Stimulated activated CD8-positive, alpha-beta memory T cell treated with anti-CD3 and anti-CD28 coated beads, Interleukin-4, amount 100 ng/mL, for 1 hour (primary cell): ENCODE measurements at places on chromosomes 3 and 15.

GRCh38 chr3:37812499-37812896, 49.2 kb upstream of the CTDSPL start:
- no peak for DNase-seq

DNA sequence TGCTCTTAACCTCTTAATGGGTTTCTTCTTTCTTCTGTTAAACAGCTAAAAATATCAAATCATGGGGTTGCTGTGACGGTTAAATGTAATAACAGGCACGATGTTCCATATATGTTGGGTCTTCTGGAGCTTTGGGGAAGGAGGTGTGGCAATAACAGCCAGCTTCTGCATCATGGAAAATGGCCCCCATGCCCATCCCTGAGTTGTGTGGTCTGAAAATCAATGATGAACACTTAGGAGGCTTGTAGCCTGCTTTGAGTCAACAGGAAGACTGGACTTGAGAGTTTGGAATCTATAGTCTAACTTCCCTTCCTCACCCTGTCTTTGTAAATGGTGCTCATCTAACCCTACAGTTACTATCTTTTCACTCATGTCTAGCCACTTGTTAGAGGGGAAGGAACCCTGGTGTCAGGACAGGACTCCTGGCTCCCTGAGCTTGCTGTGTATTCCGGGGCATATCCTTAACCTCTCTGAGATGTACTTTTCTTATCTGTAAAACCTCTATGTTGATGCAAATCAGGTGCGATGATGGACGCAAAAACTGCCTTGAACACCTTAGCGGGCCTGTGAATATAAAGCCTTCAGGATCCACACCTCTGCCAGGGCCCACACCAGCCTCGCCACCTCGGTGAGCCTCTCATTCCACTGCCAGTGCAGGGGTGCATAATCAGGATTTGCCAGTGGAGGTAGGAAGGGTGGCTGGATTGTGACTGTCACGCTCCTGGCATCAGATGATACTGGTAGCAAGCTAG, 27.5 kb downstream of the SMAD3 start:
- no peak for DNase-seq

- DNase-seq, result no peak
Measured at GRCh38 chr3:15385901-15386653, 41.3 kb downstream of the METTL6 start.

- no peak for DNase-seq
Measured at GRCh38 chr3:31038086-31038739, 143.8 kb upstream of the GADL1 start.

GRCh38 chr3:32431481-32431880, 39.8 kb downstream of the CMTM7 start:
- DNase-seq, result no peak

GRCh38 chr15:90047956-90048575, 46.9 kb downstream of the ZNF710 start:
- no peak for DNase-seq

GRCh38 chr15:64767203-64767602, 8.2 kb downstream of the RBPMS2 start:
- DNase-seq, result no peak

DNA sequence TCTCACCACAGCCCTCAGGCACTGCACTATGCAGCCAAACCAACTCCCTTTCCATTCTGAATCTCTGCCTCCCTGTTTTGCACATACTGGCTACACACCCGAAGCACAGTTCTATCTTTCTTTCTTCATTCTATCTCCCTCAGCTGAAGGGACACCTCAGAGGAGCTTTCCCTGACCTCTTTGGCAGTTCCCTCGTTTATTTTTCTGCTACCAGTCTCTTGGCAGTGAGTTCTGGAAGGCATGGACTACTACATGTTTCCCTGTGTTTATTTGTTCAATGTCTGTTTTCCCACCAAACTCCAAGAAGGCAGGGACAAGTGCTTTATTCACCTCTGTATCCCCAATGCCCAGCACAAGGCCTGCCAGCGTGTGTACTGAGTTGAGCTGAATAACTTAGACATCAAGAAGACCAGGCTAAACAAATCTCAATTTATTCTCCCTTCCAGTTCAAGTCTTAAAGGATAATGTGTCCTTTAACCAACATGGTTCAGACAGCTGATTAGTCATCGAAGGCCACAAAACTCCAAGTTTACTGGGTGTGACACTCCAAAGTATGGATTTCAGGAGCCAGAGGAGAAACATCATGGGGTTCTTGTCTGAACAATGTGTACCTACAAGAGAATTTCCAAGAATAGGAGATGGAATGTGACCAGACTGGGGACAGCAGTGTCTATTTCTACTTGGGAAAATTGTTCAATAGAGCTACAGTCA, 260.1 kb upstream of the CTNNB1 start:
- no peak for DNase-seq

GRCh38 chr3:21421096-21421495, 329.9 kb downstream of the ZNF385D start:
- no peak for DNase-seq

GRCh38 chr15:70433586-70434324, 329.6 kb downstream of the UACA start:
- DNase-seq, result no peak

DNA sequence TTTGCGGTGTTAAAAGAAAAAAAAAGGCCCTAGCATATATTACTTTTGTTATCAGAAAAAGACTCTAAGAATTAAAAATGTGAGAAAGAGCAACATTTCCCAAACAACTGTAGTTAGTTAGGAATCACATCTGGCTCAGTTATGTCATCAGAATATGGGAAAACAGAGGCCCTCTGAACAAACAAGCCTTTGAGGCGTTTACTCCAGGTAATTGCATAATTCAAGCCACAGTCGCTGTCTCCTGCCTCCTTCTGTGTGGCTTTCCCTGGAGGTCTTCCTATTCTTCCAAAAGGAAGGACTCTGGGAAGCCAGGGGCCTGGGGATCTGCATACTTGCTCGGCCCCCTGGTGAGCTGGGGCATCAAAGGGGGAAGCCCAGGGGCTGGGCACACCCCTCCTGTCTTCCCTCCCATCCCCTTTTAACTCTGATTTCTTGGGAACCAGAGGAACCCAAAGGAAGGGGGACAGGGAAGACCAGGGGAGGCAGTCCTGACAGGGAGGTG, 3.7 kb upstream of the FAM107A start:
- DNase-seq, result no peak

DNA sequence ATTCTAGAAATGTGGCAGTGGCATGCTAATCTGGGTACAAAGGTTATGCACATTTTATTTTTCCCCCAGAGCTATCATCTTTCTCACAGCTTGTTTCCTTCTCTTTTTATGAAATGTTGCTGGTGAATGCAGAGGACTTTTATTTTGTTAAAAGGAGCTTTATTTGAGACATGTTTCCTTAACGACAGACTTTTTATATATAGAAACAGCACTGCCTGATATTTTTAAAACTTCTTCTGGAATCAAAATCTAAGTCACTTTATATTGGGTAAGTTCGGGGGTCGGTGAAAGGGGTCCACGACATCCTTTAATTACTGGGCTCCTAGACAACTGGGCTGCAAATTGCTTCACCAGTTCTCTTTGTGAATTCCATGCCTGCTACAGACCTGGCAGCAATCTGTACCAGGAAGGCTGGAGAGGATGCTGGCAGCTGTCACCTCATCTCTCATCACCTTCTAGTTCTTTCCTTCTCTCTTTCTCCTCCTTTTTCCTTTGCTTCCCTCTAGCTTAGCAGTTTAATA, 464.7 kb downstream of the PDCD6IP start:
- DNase-seq, result no peak

DNA sequence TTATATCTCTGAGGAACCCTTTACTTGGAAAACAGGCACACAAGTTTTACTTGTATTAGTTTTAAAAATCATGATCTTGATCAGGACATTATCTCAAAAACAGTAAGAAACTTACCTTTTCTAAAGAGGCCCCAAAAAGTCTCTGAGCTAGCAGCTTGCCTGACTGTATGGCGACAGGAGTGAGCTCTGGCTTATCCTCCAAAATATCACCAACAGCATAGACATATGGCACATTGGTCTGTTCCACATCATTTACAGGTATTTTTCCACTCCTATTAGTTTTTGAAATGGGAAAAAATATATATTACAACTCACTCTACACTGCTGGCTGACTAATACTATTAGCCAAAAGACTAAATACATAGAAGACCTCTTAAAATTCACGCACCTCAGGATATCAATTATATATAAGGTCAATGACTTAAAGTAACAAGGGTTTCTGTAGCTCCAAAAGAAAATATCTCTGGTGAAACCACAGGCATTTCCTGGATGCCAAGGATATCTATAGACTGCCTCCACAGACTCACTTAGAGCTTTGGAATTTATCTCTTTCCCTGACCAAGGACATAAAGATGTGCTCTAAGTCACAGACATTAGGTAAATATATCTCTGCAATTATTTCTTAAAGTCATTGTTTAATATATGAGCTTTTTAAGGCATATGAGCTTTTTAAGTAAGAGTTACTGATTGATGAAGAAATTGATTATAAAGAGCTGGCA, 33.1 kb downstream of the TXNRD3 start:
- DNase-seq, result no peak

- no peak for DNase-seq
Measured at GRCh38 chr3:132822266-132822665, 100.1 kb upstream of the NPHP3 start.

DNA sequence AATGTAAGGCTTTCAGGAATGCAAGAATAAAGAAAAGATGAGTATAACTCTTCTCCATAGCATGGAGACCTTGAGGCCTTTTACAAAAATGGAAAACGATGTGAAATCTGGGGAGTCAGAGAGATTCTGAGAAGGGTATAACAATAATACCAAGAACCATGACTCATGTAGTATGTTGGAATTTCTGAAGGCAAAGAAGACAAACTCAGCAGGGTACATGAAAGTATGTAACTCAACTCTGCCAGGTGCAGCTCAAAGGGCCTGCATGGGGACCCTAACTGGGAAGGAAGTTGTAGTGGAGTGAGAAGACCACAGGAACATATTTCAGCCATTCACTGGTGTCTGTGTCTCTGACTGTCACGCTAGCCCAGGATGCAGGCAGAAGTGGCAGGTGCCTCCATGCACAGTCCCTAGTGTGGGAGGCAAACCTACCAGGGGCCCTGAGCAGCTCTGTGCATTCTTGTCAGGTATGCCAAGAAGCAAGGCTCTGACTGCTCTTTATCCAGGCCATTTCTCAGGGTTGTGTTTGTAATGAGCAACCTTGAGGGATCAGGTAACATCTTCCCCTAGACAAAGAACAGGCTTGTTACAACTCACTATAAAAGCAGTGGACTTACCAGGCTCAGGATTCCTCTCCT, 57.2 kb downstream of the GPR156 start:
- DNase-seq, result no peak

- DNase-seq, result no peak
Measured at GRCh38 chr15:40562691-40563090, 2.2 kb downstream of the CCDC32 start.

DNA sequence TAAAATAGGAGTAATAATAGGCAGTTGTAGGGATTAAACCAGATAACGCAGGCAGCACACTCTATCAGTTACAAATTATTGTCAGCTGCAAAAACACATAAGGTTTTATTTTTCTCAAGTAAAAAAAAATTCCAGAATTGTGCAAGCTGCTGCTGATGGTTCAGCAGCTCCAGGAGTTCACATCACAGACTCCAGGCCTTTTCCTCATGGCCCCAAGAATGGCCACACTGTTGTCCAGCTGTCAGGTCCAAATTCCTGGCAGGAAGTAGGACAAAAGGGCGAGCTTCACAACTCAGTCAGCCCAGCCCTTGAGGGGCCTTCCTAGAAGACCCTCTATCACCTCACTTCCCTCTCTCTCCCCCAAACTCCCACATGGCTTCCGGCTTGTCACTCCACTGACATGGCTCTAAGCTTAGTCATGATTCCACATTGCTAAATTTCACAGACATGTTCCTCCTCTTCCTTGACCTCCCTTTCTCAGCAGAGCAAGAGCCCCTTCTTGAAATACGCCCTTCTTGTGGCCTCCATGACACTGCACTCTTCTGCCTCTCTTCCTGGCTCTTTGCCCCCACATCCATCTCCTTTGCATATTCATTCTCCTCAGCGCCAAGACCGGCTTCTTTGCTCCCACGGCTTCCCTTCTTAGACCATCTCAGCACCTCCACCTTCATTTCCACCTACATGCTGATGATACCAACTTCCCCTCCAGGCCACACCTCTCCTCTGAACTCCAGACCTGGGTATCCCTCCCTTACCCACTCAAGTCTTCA, 27.4 kb upstream of the FAM174B start:
- no peak for DNase-seq

- DNase-seq, result no peak
Measured at GRCh38 chr15:81279621-81280485, 44.1 kb downstream of the STARD5 start.

DNA sequence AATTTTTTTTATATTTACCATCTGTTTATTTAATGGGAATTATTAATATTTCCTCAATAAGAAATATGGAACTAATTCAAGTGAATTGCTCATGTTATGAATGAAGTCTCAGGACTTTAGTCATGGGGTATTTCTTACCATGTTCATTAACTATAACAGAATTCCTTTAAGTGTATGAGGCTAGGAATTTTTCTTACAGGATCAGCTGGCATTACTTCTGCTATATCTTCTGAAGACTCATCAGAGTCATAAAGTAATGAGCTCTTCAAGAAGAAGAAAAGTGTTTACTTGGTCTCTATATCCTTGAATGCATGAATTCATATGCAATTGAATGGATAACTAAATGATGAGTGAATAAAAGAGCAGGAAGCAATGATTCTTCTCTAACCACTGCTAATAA, 486.8 kb upstream of the THBS1 start:
- DNase-seq, result no peak

DNA sequence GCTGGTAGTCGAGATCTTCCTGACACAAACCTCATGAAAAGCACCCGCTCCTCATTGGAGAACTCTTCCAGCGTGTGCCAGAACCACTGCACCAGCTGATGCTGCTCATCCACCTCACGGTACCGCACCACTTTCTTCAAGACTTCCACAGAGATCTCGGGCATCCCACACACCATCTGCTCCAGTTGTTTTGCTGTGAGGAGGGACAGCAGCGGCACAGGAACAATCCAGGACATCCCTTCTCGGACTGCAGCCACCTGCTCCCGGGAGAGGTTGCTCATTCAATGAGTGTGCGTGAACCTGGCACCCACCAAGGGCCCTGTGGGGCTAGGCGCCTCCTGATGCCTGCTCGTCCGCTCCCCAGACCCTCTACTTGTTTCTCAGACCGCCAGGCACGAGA, 15.1 kb downstream of the FBXL22 start:
- no peak for DNase-seq

- no peak for DNase-seq
Measured at GRCh38 chr3:47641739-47642138, 63.1 kb upstream of the CSPG5 start.

GRCh38 chr3:72548981-72549380, 299.3 kb downstream of the SHQ1 start:
- no peak for DNase-seq
